Stimulated activated CD8-positive, alpha-beta memory T cell treated with anti-CD3 and anti-CD28 coated beads, Interleukin-12 subunit alpha, Interleukin-12 subunit beta, amount 100 ng/mL, for 4 hours (primary cell): ENCODE measurements at places on chromosomes 16 and 17.
A peak's percentile ranks its signal among the peaks of the same experiment; 100 is the strongest.

DNA sequence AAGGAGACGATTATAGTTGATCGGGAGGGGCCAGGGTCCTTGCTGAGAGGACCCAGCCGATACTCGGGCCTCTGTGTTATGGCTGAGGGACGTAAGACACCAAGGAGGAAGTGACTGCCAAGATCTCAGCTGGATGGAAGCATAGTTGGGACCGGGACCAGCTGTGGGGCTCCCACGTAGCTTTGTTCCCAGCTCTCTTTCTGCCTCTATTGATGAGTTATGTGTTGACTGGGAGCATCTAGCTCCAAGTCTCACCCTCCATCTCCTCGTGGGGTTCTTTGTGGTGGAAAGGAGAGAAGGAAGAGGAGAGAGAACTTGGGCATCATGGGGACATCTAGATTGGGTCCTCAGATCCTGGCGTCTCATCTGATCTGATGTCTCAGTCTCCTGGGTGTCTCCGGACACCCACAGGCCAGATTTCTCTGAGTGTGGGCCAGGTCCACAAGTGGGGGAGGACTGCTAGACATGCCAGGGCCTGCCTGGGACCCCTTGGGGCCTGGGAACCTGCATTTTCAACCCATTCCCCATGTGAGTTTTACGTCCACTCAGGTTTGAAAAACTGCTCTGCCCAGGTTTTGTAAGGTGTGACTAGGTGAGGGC lies 1.0 kb downstream of the MGRN1 start:
- DNase-seq: no peak

GRCh38 chr16:31168848-31169247 lies 11.1 kb upstream of the FUS start:
- no peak for DNase-seq

- no peak for DNase-seq
These were observed 2.2 kb downstream of the SDK2 start for GRCh38 chr17:73641826-73642600.

- DNase-seq: no peak
These were observed 221.6 kb upstream of the DYNLRB2 start for GRCh38 chr16:80319181-80319580.

GRCh38 chr17:41750862-41751261 lies 16.4 kb upstream of the HAP1 start:
- DNase-seq: no peak

GRCh38 chr16:11047057-11047456 lies 102.7 kb downstream of the CLEC16A start:
- no peak for DNase-seq

DNA sequence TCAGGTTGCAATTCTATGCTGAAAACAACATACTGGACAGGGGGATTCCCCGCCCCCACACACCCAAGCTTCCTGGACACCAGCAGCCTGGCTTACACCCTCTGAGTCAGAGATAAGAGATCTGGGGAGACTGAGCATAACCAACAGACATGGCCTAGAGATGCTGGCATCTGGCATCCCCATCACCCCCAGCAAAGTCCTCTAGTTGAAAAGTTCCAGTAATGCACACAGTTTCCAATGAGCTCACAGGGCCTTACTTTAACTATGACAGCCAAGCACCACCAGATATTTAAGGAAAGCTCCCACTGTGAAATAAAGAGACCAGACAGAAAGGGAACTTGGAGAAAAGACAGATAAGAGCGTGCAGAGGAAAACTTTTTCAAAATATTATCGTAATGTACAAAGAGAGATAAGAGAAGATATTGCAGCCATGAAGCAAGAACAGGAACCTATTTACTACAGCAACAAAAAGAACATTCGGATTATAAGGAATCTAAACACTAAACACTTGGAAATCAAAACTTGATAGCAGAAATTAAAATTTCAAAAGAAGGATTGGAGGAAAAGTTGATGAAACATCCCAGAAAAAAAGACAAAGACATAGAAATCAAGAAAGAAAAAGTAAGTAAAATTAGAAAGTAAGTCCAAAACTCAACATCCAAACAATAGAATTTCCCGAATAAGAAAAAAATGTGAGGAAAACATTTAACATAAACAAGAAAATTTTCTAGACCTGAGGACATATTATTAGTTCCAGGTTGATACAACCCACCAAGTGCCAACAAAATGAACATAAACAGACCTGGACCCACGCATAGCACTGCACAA lies 17.2 kb upstream of the ALOX15 start:
- DNase-seq: no peak

DNA sequence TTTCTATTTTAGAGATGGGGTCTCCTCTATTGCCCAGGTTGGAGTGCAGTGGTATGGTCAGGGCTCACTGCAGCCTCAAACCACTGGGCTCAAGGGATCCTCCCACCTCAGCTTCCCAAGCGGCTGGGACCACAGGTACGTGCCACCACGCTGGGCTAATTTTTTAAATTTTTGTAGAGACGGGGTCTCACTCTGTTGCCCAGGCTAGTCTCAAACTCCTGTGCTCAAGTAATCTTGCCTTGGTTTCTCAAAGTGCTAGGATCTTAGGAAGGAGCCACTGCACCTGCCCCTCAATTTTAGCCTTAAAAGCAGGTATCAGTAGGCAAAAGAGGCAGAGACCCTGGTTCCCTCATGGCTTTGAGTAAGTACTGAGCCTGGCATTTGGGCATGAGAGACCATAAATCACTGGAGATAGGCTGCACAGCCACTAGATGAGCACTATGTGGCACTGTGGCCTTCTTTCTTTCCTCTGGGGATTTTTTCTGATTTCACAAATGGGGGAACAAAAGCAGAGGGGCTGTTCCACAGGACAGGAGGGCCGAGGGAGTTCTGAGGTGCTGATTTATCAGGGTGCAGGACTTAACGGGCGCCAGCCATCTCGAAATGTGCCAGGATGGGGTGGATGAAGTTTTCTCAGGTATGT lies 82.2 kb downstream of the PLXDC1 start:
- DNase-seq: no peak

GRCh38 chr16:82514262-82514661 lies 112.5 kb upstream of the CDH13 start:
- no peak for DNase-seq

GRCh38 chr16:30049871-30050270 lies 15.7 kb upstream of the ALDOA start:
- DNase-seq: no peak

GRCh38 chr16:68179855-68180254 lies 56.1 kb downstream of the ESRP2 start:
- no peak for DNase-seq

- DNase-seq: no peak
These were observed 2231.0 kb downstream of the TP53TG3F start for GRCh38 chr16:35690413-35690812.

DNA sequence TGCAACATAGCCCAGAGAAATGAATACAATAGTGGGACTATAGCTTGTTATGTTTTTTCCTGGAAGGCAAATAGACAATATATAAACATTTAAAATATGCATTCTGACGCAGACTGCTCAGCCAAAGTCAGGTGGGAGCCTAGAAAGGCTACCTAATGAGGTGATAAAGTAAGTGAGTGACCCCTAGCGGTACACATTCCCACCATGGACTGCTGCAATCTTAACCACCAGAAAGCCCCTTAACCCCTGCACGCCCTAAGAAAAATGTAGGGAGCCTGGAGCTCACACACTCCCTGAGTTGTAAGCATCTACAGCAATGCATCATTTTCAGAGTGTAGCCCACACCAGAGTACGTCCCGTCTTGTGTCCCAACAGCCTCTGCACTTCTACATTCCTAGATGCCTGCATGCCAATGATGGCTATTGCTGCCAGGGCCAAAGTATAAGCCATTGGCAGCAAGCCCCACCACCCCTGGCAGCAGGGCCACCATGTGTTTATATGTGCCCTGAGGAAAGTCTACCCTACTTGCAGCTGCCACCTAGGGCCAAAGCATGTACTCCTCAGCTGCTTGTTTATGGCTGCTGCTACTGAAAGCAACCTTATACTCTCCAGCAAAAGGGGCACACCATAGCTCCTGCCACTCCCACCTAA lies 127.6 kb downstream of the KIF2B start:
- no peak for DNase-seq

GRCh38 chr16:51458356-51459140 lies 307.5 kb upstream of the SALL1 start:
- DNase-seq: no peak

GRCh38 chr16:88350922-88351321 lies 31.8 kb upstream of the ZNF469 start:
- DNase-seq: no peak

DNA sequence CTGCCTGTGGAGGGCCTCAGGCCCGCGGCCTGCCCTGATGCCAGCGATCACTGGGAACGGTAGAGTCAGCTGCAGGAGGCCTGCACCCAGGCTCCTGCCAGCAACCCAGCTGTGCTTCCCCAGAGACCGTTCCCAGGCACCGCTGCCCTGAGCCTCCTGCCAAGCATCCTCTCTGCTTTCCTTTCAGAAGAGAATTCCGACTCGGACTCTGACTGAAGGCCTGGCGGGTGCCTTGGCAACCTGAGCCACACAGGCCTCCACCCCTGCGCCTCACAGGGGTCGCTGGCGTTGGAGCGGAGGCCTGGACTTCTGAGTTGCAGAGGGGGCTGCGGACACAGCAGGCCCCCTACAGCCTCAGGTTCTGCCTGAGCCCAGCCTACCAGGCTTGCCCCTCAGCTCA lies 7.9 kb downstream of the CMTM3 start:
- no peak for DNase-seq

- DNase-seq: no peak
These were observed 15.2 kb downstream of the UBE2O start for GRCh38 chr17:76437467-76438402.

DNA sequence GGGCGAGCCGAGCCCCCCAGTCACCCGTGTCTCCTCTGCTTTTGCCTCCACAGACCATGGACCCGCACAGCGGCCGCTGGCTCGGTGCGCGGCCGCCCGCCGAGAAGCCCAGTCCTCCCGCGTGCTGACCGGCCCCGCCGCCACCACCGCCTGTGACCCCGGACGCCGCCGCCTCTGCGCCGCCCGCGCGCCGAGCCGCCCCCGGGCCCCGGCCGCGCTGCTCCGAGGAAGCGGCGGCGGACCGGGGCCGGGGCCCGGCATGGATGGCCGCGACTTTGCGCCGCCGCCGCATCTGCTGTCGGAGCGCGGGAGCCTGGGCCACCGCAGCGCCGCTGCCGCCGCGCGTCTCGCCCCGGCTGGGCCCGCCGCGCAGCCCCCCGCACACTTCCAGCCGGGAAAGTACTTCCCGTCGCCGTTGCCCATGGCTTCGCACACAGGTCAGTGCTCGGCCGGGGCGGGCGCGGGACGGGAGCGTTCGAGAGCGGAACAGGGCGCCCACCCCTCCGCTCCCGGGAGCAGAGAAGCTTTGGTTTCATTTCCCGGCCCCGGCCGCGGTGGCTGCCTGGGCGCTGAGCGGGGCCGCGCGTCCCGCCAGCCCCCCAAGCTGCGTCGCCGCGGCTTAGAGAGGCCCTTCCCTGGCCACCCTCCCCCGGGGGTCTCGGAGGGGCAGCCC lies 4.4 kb downstream of the BAHCC1 start:
- DNase-seq: no peak

- DNase-seq: no peak
These were observed 255.8 kb downstream of the CDH11 start for GRCh38 chr16:64866021-64866420.

DNA sequence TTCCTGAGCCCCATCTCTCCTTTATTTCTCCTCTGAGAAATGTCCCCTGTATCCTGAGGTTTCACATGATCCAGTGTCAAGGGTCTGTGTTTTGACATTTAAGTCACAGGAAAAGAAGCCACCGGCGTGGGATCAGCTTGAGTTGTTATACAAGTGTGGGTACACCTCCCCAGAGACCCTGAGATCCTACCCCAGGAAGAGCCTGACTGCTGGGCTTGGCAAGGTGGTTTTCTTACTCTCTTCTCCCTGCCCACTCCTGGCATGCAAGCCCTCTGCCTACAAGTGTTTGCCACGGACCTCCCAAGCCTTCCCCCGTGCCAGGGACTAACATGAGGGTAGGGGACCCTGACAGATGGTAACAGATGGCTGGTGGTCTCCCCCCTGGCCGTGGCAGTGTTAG lies 2.8 kb upstream of the ARHGAP27 start:
- no peak for DNase-seq

DNA sequence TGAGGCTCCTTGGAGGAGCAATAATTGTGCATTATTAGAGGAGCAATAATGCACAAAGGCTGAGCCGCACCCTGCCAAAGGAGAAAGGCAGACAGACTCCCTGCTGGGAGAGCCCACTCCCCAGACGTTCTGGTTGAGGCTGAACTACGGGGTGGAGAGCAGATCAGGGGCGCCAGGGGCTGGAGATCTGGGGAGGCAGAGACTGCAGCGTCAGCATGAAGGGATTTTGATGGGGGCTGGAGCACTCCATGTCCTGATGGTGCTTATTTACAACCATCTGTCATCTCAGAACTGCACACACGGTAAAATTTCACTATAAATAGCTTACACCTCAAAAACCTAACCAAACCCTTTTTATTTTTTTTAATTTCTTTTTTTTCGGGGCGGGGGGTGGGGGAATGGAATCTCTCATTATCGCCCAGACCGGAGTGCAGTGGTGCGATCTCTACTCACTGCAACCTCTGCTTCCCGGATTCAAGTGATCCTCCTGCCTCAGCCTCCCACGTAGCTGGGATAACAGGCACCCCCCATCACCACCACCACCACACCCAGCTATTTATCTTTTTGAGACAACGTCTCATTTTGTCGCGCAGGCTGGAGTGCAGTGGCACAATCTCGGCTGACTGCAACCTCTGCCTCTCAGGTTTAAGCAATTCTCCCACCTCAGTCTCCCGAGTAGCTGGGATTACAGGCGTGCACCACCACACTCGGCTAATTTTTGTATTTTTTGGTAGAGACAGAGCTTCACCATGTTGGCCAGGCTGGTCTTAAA lies 4.3 kb upstream of the C16orf95 start:
- no peak for DNase-seq

DNA sequence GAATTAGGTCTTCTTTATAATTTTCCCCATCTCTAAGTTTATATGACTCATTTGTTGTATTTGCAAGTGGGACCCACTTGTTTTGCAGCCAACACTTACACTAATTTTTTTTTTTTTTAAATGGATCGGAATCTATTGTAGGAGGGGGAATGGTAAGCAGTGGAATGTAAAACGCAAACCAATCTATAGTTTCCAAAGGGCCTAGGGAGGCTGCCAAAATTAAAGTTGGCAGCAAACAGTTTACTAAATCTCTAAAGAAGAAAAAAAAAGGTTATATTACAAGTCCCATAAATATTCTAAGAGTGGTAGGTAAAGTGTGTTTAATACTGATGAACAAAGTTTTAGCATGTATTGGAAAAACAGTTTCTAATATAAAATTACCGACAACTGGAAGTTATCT lies 416.8 kb upstream of the SALL1 start:
- no peak for DNase-seq

- peak; percentile 94 for DNase-seq
These were observed 3.3 kb upstream of the NHERF2 start for GRCh38 chr16:2023092-2024031.

- DNase-seq: no peak
These were observed 14.0 kb upstream of the IRF8 start for GRCh38 chr16:85884808-85885463.

- DNase-seq: peak; percentile 44
These were observed at the start of gene MPP3 for GRCh38 chr17:43832976-43833829. Gene MPP3, minus strand, starts transcription at chr17:43833146. Its CDS starts 1,240 bp downstream, at chr17:43831906.

DNA sequence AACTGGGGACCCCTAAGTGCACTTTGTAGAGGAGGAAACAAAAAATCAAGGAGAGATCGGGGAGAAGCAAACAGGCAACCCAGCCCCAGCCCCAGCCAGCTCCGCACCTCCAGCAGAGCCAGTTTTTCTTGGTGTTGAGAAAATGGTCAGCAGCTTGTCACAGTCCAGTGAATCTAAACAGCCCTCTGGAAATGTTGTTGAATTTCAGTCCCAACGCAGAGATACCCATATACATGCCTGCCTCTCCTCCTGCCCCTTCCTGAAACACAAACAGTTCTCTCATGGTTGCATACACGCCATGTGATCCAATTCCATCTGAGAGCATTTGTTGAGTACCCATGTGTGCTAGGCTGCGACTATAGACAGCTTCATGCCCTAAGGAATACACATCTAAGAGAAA lies 42.4 kb upstream of the LHX1 start:
- no peak for DNase-seq
